ENCODE measurements at places on chromosomes 3 and 15.

- no peak for DNase-seq
These were observed 23.2 kb downstream of the CYFIP1 start for GRCh38 chr15:22956978-22957260.

DNA sequence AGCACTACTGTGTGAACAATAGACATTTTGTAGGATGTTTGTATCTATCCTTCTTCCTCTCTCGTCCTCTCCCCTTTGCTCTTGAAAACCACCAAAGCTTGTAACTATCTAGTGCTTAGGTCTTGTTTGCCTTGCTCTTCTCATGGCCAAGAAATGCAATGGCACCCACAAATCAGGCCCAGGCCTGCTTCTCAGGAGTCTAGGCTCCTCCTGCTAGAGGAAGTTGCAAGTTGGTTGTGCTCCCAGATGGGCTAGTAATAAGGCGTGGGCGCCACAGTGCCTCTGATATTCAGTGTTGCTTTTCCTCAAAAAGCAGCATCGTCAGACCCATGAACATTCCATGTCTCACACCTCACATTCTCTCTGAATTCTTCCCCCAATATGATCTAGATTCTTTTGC is 28.7 kb downstream of the ZNF385D start:
- no peak for DNase-seq

DNA sequence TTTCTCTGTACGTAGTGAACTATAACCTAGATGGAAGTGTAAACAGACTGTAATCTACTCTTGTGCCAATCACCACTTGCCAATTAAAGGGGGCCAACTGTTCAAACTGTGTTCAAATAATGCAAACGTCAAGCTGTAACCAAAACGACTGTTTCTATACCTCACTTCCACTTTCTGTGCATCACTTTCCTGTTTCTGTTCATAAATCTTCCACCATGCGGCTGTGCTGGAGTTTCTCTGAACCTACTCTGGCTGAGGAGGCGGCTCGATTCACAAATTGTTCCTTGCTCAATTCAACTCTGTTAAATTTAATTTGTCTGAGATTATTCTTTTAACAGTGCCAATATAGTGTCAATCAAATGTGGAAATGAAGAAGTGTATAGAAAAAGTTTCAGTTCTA is 206.7 kb upstream of the TBC1D5 start:
- no peak for DNase-seq

DNA sequence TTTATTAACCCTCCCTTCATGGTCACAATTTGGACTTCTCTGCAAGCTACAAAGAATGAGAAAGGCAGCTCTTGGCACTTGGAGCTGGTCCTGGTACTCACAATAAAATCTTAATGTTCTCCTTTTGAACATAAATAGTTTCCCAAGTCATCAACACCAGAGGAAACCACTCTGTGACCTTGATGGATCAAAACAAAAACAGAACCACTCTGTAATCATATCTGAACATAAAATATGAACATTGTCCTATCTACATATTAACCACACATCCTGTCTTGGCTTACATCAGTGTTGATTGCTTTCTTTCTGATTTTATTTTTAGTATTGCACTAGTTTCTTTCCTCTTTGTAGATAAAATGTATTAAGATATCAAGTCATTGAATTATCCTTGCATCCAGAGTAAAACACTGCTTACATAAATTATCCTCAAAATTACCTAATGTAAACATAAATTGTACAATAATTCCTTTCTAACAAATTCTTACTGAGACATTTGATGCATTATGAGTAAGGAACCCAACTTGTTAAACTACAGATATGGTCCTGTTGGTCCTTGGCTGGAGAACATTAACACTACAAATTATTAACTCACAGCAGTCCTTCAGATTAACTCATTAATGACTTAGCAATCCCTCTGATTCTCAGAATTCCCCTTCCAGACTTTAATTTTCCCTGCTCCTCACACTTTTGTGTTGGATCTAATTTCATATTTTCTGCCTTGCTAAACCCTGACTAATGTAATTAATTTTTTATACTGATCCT is 860.5 kb downstream of the DIPK2A start:
- no peak for DNase-seq

DNA sequence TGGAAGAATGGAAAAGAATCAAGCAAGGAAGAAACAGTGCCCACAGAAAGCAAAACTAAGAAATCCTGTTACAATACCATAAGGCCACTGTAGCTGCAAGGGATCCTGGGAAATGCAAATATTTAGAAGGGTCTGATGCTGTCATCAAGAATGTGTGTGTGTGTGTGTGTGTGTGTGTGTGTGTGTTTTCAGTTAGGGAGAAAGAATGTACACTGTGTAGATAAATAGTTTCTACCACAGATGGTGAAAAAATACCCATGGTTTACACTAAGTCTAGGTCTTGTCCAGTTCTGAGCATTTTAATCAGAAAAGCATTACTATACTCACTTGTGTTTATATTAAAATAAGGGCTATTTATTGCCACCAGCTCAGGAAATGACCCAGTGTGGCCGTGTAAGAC is 355.0 kb downstream of the RBMS3 start:
- DNase-seq, result peak; percentile 53

DNA sequence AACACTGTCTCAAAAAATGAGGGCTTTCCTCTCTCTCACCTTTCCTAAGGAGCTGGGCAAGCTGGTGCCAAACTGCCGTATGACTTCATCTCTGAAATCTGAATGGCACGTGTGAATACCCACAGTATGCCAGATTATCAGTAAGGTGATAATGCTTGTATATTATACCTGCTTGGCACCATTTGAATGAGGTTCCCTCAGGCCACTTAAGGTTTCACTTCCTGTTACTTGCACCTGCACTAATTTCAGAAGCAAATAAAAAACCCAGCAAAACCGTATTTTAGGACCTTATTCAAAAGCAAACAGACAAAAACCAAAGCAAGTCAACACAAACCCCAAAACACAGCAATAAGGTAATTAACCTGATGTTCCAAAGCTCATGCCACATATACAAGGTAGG is 19.7 kb downstream of the FOXP1 start:
- no peak for DNase-seq

DNA sequence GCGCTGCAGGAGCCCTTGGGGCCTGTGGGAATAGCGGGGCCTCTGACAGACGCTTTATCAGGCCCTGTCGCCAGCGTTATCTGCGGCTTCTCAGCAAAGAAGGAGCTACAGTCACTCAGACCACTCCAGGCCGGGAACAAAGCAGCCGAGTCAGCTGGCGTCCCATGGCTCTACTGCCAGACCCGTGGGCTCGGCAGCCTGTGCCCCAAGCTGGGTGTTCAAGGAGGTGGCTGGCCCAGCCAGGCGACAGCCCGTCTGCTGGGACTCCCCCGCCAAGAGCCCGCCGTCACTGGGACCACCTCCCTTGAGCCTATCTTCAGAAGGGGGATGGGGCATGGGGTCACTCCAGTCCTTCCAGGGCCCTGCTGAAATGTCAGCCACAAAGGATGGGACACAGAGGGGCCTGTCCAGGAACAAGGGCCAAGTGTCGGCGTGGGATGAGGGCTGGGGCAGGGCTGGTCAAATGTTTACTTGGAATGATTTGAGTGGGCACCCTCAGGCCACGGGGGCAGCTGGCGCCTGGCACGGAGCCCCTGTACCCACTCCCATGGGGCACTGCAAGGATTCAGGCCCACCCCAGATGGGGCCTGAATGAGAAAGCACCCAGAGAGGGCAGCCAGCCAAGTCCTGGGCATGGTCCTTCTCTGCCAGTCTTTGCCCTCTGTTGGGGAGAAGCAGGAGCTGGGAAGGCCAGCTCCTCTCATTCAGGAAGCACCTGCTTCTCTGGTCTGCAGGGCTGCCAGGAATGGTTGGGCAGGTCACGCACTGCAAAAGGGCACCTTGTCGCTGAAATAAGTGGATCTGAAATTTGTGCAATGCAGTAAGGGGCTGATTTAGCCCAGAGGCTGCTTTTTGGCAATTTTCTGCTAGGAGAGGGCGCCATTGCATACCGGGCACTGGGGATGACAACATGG is 148.3 kb downstream of the SMAD6 start:
- no peak for DNase-seq

- no peak for DNase-seq
These were observed 238.5 kb upstream of the KCNMB2 start for GRCh38 chr3:178297740-178298139.

DNA sequence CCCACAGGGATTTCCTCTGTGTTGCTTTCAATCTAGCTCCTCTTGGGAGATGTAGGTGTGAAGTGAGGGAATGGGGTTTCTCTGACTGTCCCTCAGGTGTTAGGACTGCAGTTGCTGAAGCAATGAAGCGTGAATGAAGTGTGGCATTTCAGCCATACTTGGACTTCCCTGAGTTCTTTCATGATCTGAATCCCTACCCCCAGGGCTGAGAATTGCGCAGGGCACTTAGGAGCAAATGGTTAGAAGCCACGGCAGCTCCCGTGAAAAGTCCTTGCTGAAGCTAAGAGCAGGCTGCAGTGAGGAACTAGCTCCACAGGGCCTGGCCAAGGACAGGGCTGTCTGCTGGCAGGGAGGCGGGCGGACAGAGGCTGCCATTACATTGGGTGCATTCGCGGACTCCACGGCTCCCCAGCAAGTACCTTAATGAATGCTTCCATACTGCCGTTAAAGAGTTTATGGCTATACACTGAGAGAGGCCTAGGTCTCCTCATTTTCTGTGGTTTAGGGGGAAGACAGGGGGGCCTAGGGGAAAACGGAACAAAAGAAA is 69.0 kb upstream of the RAD18 start:
- DNase-seq, result no peak

GRCh38 chr3:133237380-133237779 is 162.5 kb upstream of the BFSP2 start:
- peak; percentile 85 for DNase-seq

DNA sequence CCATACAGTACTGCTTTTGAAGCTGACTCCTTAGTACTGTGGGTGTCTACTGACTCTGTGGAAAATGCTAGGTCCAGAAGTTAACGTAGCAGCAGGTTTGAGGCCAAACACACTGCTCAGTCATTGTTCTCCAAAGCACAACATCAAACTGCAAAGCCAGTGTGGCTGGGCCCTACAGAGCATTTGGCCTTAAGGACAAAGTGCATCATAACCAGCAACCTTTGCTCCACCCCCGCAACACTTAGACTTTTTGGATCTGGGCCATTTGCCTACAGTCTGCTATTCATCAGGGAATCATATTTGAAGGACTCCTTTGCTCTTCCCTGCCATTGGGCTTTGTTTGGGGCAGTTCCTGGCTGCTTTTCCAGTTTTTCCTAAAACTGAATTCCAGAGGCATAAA is 43.1 kb upstream of the ARL6 start:
- no peak for DNase-seq

GRCh38 chr3:121834157-121834670 is 646 bp downstream of the IQCB1 start:
- DNase-seq, result no peak

- peak; percentile 36 for DNase-seq
These were observed 190.3 kb downstream of the OPA1 start for GRCh38 chr3:193783166-193783896.

DNA sequence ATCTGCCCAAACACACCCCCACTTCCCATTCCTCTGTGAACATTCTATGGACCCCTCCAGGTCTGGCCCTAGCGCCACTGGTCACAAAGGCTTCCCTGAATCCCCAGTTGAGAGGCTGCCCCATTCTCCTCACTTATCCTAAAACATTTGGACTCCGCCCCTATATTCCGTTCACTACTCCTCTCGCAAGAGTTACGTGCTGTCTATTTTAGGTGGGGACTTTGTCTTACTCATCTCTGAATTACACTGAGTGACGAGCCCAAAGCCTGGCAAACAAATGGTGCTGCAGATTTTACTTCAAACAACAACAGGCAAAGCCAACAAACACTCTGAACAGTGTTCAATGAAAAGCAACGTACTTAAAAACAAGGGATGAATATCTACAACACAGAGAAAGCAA is 14.5 kb downstream of the PCSK6 start:
- no peak for DNase-seq

GRCh38 chr15:34851751-34852150 is 56.4 kb upstream of the ACTC1 start:
- DNase-seq, result no peak

DNA sequence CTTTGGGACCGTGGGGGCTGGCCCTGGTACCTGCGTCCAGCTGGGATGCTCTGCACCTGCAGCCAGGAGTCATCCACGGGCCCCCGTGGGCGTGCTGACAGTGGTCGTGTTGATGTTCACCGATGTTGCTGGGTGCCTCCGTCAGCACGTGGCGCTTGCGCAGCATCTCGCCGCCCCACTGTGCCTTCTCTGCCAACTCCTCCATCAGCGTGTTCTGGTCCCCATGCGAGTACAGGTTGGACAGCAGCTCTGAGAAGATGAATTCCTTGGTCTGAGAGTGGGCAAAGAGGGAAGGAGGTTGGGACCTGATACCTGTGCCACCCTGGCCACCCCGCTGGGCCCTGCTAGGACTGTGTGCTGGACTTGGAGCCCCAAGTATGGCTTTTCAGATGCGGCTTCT is 61.4 kb downstream of the ADAMTS7 start:
- DNase-seq, result no peak

GRCh38 chr3:135779024-135779423 is 186.5 kb upstream of the PPP2R3A start:
- no peak for DNase-seq

GRCh38 chr3:157999246-157999645 is 107.0 kb downstream of the SHOX2 start:
- DNase-seq, result no peak

DNA sequence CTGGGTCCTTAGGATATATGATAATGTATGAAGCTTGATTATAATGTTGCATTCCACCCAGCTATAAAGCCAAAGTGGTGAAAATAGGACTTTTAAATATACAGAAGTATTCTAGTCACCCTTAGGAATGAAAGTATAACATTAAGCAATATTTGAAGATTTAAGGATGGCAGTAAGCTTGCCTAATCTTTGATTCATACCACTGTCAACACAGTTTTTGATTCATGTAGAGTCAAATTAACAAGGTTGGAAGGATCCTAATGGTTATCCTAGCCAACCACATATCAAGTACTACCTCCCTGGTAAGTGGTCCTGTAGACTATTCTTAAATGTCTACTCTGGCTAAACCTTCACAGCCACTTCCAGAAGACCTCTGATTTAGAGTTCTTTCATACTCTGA is 18.6 kb downstream of the ARIH1 start:
- DNase-seq, result no peak

DNA sequence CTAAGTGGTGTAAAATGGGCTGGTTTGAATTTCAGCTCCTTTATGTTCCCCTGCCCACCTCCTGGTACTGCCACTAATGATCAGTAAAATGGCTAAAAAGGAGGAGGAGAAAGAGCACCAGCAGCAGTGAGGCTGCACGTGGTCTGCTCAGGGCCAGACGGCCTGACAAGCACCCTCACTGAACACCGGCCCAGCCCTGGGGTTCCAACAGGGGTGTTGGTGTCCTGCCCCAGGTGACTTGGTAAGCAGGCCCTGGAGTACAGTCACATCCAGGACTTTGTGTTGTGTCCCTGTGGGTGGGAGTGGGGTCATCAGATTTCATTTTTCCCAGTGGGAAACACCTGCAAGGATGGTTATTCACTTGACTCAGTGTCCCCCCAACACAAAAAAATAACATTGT is 5.4 kb downstream of the BAHD1 start:
- no peak for DNase-seq

DNA sequence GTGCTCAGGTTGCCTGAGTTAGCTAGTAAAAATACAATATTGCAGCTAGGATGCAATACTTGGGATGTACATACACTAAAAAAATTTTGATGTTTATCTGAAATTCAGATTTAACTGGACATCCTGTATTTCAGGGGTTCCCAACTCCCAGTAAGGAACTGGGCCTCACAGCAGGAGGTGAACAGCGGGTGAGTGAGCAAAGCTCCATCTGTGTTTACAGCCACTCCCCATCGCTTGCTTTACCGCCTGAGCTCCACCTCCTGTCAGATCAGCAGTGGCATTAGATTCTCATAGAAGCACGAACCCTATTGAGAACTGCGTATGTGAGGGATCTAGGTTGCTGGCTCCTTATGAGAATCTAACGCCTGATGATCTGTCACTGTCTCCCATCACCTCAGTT is 285.1 kb upstream of the PROK2 start:
- no peak for DNase-seq

GRCh38 chr3:39471652-39472051 is 4.2 kb downstream of the MOBP start:
- no peak for DNase-seq

Data from fibroblast of skin of back (primary cell).